ENCODE measurements at places on chromosomes 7 and 10.

DNA sequence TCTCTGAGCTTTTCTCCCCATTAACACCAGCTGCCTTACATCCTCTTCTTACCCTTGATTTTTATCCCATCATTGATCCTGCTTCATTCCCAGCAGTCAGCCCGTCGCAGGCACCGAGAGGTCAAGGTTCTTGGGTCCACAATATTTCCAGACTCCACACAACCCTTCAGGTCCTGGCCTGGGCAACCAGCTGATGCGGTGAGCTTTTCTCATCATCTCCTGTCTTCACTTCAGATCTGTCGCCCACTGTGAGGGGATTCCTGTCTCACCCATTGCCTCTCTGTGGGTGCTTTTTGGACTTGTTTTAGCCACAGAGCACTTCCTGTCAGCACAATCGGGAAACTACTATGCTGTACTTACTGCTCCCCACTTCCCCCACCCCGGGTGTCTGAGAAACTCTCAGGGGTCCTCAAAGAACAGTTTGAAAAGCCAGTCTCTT is 8.4 kb upstream of the PVRIG start:
- no peak for DNase-seq

- no peak for DNase-seq
These were observed 141.8 kb upstream of the CDC14C start for GRCh38 chr7:48782511-48782910.

- no peak for DNase-seq
These were observed 130.8 kb downstream of the ITGA8 start for GRCh38 chr10:15588635-15589508.

- DNase-seq, result no peak
These were observed 348.5 kb downstream of the GRID1 start for GRCh38 chr10:86017841-86018734.

- no peak for DNase-seq
These were observed 6.6 kb upstream of the BHLHA15 start for GRCh38 chr7:98204670-98205069.

- DNase-seq, result no peak
These were observed 86.9 kb upstream of the SLC26A5 start for GRCh38 chr7:103532955-103533354.

DNA sequence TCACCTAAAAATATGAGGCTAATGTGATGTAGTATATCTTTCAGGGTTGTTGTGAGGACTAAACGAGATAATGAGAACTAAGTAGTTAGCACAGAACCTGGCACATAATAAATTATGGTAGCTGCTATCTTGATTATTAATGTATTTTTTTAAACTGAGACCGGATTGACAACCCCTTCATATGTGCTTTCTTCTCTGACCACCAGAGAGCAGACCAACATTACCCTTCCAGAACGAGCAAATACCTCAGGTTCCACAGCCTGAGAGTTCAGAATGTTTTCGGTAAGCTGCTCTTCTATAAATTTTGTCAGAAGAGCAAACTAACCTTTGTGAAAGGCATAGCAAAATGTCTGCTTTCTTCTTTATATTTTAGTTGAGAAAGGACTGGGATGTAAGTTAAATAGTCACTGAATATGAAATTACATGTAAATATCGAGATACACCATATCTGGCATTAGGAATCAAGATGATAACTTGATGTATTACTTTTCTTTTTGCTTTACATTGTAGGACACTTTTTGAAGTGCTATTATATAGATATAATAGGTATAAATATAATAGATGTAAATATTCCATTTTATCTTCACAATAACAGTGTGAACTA is 13.6 kb upstream of the BPGM start:
- peak; percentile 80 for DNase-seq

GRCh38 chr7:155576900-155577508 is 30.6 kb upstream of the CNPY1 start:
- no peak for DNase-seq

DNA sequence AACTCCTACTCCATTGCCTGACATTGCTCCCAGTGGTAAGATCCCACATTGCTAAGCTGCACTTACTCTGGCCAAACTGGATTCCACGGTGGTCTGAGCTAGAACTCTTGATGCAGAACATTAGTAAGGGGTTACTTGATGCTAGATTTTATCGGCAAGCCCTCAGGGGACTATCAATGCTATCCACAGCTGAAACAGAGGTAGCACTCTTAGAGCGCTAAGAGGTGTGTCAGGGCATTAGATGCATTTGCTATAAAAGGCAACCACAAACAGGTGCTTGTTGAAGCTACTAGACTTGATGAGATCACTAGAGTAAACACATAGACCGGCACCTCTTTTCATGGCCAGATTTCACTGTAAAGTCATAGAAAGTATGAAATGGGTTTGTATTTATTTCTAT is 116.3 kb downstream of the MDFIC start:
- DNase-seq, result no peak

- no peak for DNase-seq
These were observed at the start of gene SLC18A3 for GRCh38 chr10:49610114-49610457. Gene SLC18A3 (plus strand): TSS chr10:49610310. CDS start chr10:49610741, 431 bp downstream.

- DNase-seq, result no peak
These were observed 848.9 kb downstream of the REEP3 start for GRCh38 chr10:64369885-64370773.

DNA sequence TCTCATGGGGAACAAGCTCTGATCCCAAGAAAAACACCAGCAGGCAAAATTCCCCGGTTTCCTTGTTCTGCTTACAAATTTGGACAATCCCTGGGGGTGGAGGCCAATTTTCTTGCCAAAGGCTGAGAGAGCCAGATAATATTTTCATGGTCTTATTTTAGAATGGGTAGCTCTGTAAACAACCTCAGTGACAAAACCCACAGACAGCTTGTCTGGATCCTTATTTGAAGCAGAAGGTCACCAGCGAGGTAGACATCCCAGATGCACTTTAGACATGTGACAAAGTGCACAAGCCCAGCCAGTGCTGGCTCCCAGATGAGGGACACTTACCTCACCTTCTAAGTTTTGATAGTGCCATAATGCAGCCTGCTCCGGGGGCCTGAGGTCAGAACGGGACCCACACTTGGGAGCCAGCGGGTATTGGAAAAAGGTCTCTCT is 102.6 kb upstream of the DDC start:
- no peak for DNase-seq

- no peak for DNase-seq
These were observed 13.0 kb upstream of the CHCHD1 start for GRCh38 chr10:73768881-73769280.

DNA sequence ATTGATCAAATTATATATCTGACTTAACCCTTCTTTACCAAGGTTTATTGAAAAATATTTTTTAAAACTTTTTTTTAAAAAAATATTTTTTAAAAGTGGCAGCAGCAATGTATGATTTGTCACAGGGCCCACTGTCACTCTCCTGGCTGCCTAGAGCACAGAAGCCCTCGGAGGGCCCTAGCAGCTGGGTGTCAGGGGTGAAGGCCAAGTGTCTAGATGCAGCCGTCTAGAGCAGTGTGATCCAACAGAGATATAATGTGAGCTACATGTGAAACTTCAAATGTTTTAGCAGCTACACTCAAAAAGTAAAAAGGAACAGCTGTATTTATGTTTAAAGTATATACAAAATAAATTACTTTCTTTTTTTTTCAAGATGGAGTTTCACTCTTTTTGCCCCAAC is 112.7 kb downstream of the ARHGAP22 start:
- DNase-seq, result no peak

DNA sequence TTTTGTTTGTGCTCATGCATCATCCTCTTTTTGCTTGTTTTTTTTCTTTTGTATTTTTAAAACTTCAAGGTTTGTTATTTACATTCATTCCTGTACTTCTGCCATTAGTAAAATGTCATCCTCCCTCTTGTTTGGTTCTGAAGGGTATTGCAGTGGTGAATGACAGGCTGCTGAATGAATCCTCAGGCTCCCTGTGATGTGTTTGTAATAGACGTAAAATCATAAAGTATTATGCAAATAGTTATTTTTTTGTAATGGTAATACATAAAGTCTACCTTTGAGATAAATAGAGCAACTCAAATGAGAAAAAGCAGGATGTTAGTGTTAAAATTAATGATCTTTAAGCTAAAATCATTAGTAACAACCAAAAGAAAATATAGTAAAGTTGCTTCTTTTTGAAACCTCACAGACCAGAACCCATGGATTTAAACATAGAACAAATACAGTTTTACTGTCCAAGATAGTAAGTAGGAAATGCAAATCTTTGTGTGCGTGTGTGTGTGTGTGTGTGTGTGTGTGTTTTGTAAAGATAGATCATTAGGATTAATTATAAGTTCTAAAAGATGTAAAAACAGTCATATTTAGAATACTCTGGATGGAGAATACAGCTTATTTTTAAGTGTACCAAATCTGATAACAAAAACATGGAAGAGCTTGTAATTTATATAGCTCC is 4.5 kb downstream of the GLCCI1 start:
- DNase-seq, result peak; percentile 31

DNA sequence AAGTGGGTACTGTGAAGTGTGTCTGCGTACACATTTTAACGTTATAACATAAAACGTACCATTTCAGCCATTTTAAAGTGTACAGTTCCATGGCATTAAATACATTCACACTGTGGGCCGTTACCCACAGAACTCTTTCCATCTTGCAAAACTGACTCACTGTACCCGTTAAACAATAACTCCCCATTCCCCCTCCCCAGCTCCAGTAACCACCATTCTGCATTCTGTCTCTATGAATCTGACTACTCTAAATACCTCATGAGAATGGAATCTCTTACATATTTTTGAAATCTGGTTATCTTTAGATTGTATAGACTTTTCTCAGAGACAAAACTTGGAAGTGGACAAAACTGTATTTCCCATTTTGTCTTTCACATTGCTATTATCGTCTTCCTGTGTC is 9.3 kb downstream of the ARL3 start:
- DNase-seq, result no peak

- DNase-seq, result no peak
These were observed 591.6 kb downstream of the REEP3 start for GRCh38 chr10:64112701-64113355.

All from erythroblast (primary cell).